ENCODE measurements at places on chromosomes 13 and 19.

DNA sequence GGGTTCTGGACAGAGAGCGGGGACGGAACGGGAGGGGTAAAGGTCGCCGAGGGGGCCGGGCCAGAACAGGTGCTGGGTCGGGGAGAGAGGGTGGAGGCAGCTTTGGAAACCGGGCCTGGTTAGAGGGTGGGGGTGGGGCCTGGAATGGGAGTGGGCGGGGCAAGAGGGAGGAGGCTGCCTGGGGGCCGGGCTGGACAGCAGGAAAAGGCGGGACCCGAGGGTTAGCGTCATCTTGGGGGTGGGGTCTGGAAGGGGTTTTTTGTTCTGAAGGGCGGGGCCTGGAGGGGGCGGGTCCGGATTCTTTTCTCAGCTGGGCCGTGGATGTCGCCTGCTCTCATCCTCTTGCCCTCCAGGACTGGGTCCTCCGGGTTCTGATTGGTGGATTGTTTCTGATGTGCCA is 4.3 kb upstream of the ZNF813 start:
- no peak for DNase-seq

DNA sequence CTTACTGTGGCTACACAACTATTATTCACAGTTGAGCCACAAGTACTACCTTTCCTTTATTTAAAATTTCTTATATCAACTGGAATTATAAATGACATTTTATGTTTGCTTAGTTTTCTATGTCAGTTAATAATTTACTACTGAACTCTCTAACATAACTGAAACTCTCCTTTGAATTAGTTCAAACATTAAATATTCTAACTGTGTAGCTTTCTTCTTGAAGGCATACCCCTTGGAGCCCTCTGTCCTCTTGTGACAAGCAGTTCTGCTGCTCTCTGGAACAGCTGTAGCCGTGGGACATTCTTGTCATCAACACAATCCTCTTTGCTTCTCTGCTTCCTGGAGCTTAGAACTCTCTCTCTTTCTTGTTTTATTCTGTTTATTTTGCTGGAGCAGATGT is 244.8 kb downstream of the NHLRC3 start:
- DNase-seq: no peak

DNA sequence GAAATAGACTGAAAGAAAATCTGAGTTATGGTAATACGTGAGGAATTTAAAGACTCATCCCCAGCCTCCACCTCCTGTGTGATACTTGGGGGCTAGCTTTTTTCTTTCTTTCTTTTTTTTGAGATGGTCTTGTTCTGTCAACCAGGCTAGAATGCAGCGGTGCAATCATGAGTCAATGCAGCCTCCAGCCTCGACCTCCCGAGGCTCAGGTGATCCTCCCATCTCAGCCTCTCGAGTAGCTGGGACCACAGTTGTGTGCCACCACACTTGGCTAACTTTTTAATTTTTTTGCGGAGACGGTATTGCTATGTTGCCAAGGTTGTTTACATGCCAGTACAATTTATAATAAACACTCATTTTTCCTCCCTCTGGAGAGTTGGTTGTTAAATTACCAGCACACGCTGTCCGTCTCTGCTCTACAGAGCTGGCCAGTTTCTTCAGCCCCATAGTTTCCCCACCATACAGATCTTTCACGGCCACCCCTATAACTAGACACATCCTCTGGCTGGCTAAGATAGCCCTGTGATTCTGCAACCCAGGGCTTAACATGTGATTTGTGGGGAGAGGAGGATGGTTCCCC is 4.8 kb downstream of the TNFSF9 start:
- no peak for DNase-seq

DNA sequence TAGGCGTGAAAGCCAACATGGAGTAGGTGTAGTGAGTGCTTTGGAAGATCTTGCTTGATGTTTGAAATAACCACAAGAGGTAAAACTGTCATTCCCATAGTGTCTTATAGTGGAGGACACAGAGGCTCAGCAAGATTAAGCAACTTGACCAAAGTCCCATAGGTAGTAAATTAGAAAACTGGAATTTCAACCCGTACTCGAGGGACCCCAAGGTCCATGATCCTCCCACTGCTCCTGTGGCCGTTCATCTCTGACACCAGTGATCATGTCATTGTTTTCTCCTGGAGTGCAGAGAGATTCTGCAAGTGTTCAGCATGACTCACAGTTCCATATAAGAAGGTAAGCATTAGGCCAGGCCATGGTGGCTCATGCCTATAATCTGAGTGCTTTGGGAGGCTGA is 126.9 kb downstream of the FGF9 start:
- DNase-seq: no peak

GRCh38 chr13:110628477-110628793 is 13.1 kb downstream of the NAXD start:
- no peak for DNase-seq

GRCh38 chr13:85772367-85772766 is 26.9 kb downstream of the SLITRK6 start:
- DNase-seq: no peak

DNA sequence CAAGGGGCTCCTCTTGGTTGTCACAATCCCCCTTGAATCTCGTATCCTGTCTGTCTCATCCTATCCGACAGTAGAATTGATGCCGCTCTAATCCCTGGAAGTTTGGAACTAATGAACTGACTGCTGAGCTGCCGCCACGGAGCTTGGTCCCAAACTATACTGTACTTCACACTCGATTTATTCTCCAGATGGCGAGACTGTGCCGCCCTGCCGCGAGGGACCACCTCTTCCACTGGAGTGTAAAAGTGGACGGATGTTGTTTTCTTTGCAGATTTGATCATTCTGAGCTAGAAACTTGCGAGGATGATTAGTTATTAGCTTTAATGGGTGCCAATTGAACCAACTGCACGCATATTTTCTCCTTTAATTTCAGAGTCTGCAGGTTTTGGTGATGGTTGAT is 117.2 kb downstream of the ZIC5 start:
- DNase-seq: no peak

- peak; percentile 56 for DNase-seq
These were observed 1.1 kb downstream of the HSPB6 start for GRCh38 chr19:35755550-35756376.

DNA sequence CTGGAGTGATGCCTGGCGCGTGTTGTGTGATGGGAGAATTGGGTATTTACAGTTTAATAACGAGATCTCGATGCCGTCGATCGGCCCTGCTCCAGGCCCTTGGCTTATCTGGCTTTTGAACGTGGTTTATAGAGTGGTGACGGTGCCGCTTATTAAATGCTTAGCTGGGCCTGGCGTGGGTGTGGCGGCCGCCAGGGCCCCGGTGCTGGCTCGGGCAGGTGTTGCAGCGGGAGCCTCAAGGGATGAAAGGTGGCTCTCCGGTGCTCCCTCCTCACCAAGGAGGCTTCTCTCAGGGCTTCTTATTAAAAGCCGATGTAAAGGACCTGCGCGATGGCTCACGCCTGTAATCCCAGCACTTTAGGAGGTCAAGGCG is 173.8 kb downstream of the KDM4B start:
- DNase-seq: no peak

GRCh38 chr13:110421696-110422385 is 114.8 kb downstream of the COL4A2 start:
- DNase-seq: no peak

GRCh38 chr19:39946532-39946931 is 12.1 kb upstream of the FCGBP start:
- DNase-seq: no peak

- DNase-seq: no peak
These were observed 124.2 kb downstream of the ZIC5 start for GRCh38 chr13:99847318-99847750.

GRCh38 chr19:17255150-17255621 is 9.4 kb downstream of the USHBP1 start:
- DNase-seq: no peak

GRCh38 chr19:5925830-5926427 is 11.9 kb downstream of the CAPS start:
- DNase-seq: no peak

- no peak for DNase-seq
These were observed 128.3 kb upstream of the FRY start for GRCh38 chr13:31903111-31903815.

DNA sequence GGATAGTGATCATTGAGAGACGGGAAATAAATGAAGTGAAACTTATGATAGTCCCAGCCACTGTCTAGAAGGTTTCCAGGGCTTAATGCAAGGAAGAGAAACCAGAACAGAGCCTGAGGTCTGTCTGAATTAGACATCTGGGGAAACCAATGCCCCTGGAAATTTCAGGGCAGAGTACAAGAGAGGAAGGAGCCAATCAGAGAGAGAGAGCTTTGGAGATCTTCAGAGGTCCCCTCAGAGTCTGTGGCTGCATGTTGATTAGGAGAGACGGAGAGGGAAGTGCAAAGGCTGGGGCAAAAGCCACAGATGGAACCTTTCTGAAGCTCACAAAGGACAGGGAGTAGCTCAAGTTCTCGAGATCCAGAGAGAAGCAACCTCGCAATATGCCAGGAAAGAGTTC is 378.0 kb downstream of the DNAJC15 start:
- no peak for DNase-seq

DNA sequence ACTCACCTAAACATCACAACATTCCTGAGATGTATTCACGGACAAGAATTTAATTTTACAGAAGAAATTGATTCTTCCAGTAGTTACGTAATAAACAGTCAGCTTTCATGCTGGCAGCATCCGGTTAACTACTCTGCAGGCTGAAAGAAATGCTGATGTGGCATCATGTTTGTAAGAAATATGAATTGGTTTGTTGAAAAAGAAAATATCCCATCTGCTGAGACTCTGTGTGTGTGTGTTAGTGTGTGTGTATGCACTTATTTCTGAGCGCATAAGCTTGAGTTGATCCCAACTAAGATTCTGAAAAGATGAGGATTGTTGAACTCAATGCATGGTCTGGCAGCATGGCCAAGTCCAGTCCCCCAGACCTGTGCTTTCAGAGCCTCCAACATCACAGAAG is 74.3 kb upstream of the FAM216B start:
- no peak for DNase-seq

GRCh38 chr19:32367948-32368536 is 22.6 kb downstream of the ZNF507 start:
- DNase-seq: no peak

DNA sequence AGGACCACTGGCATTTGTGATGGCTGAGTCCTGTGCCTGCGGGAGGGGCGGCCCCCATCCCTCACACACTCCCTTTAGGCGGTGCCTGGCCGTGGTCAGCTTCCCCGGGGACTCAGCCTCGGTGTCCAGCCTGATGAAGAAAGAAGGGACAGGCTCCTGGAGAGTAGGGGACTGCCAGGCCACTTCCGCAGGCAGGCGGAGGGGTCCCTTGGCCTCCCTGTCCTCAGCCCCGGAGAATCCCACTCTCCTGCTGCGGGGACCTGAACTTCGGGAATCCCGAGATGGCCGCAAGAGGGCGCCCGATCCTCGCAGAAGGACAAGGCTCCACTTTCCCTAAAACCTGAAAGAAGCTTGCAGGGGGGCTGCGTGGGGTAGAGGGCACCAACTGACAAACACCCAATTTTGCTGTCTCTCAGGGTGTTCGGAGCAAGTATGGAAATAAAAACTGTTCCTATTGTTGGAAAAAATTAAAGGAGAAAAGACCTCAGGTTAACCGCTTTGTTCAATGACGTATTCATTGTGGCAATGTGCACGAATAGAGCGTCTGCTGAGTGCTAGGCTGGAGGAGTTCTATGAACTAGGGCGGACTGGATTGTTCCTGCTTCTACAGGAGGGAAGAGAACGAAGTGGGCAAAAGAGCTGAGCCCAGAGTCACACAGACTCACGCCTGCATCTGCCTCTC is 297.3 kb downstream of the ZNF536 start:
- DNase-seq: peak; percentile 11

GRCh38 chr19:40006273-40006691 is 9.4 kb downstream of the ZNF546 start:
- no peak for DNase-seq

DNA sequence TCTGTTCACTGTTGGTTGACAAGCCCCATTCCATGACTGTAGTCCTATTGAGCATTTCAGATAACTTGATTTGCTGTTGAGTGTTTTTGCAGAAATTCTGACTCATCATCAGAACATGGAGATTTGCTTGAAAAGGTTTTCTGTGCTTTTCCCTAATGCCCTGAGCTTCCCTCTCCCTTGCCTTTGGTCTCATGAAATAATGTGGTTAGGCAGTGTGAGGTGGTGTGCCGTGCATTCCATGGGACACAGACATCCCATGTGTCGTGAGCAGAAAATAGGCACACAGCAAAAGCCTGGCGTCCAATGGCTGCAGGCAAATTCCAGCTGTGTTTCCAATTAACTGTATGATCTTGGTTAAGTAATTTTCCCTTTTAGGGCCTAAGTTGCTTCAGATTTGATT is 197.4 kb downstream of the DLEU7 start:
- no peak for DNase-seq

GRCh38 chr13:73465617-73465971 is 406.8 kb downstream of the KLF5 start:
- no peak for DNase-seq

DNA sequence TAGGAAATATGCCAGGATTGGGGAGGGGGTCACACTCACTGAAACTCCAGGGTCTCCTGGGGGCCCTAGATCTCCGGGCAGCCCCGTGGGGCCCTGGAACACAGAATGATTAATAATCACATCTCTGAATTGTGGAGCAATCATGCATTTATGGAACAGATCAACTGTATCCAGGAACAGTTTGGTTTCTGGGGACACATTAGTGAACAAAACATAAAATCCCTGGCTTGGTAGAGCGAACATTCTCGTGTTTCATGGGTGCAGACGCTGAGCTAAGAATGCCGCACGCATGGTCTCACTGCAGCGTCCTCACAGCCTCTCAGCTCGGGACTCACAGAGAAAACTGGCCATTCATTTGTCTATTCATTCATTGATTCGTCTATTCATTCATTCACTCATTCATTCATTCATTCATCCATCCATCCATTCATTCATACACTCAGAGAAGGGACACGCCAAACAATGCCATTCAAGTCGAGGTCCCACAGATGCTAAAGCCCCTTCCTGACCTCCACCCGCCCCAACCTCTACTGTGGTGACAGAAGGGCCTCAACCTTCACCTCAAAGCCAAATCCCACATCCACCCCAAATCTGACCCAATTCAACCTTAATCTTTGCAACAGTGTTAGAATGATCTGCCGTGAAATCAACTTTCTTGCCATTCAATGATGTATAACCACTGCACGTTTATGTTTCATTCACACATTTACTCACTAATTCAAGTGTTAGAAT is 35.0 kb upstream of the OLFM2 start:
- no peak for DNase-seq

- no peak for DNase-seq
These were observed 371.2 kb upstream of the NBEA start for GRCh38 chr13:34570698-34571353.

GRCh38 chr13:97318532-97318931 is 96.4 kb downstream of the MBNL2 start:
- DNase-seq: no peak

Data from stimulated activated CD4-positive, alpha-beta T cell treated with anti-CD3 and anti-CD28 coated beads, TNF-alpha, amount 100 ng/mL, for 4 hours (primary cell).